ENCODE measurements at places on chromosomes 6 and 20. TPM values are rescaled to one million over a fixed set of nuclear protein-coding genes. Genes with fewer than 3 reads are reported as not detected.

DNA sequence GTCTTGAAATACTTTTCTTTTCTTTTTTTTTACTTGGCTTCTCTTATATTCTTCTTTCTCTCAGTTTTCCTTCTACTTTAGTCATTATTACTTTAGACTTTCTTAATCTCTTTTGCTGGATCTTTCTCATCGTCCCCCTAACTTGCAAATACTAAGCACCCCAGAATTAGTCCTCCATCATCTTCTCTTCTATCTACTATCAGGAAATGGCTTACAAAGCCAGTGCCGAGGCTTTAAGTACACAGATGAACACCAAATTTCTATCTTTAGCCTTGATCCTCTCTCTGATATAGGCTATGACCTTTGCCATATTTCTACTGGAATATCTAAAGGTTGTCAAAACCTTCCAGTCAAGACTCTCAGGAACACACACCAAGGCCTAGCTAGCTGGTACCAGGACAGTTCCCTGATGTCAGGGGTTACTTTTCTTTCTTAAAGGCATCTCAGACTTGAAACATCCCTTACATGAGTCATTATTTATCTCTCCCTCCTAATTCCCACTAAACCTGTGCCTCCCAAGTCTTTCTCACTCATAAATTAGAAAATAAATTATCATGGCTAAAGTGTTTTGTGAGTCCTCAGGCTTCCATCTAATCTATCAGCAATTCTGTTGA is 278.6 kb upstream of the TCF21 start:
- no peak overlapping the region for H3K4me3 ChIP-seq
- no peaks in the 10 kb centered on the region for H3K36me3 ChIP-seq
- no peak for DNase-seq
- H3K27me3 ChIP-seq: no peaks in the 10 kb centered on the region
- no peak overlapping the region for H3K27ac ChIP-seq

DNA sequence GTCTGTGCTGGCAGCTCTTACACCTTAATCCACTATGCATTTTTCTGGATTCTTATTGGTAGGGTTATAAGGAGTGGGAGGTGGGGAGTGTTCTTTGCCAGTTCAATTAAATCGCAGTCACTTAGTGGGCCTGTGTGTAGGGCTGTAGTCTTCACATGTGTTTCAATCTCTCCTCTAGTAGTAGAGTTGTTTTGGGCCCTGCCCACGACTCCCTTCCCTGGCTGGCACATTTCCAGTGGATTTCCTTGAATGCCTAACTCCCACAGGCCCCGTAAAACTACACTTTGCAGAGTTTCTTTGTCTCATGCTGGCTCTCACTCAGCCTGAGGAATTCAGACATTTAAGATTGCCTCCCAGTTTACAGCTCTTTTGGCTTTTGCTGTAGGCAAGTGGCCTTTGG is 414.0 kb upstream of the OPRM1 start:
- H3K27me3 ChIP-seq: no peaks in the 10 kb centered on the region
- peak overlapping the region; percentile 54 for H3K27ac ChIP-seq
- H3K36me3 ChIP-seq: no peaks in the 10 kb centered on the region
- peaks cover 6% of the 10 kb centered on the region for H3K4me1 ChIP-seq

- H3K4me1 ChIP-seq: no peaks in the 10 kb centered on the region
- no peak overlapping the region for H3K27ac ChIP-seq
- no peak overlapping the region for H3K4me3 ChIP-seq
- H3K27me3 ChIP-seq: peaks cover 5% of the 10 kb centered on the region
Measured at GRCh38 chr6:22838345-22838744, 269.0 kb downstream of the HDGFL1 start.

DNA sequence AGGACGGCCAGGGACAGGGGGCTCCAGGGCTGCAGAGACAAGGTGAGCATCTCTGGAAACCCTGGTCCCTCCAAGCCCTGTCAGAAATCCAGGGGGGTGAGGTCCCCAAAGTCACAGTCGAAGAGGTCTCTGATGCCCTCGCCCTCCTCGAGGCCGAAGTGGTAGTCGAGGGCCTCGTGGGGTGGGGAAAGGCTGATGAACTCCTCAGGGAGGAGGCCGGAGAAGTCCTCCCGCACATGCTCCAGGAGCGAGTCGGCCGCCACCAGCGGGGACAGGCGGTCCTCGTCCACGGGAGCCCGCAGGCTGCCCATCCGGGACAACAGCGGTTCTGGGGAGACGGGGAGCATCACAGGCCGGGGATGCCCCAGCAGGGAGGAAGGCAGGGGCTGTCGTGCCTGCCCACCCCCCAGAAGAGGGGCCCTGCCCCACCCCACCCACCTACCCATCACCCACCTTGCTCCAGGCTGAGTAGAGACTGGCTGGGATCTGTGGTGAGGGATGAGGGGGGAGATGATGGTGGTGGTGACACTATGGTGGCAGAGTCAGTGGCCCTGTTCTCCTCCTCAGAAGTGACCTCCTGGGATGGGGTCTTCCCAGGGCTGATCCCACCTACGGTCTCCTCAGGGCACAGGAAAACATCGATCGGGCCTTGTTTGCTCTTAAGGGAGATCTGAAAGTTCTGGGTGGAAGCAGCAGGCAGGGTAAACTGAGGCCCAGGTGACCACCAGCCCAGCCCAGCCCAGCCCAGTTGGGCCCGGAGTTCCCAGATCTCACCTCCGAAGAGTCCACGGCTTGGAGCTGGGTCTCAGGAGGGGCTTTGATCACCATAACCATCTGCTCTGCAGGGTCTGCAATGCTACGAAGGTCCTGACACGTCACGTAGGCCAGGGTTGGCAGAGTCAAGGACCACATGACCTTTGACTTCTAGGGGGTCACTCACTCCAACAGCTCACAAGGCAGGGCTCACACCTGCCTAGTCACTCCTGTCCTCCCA is 2.7 kb upstream of the NECAB3 start:
- H3K27me3 ChIP-seq: no peaks in the 10 kb centered on the region
- H3K36me3 ChIP-seq: peaks cover 27% of the 10 kb centered on the region
- no peak for DNase-seq
- H3K27ac ChIP-seq: no peak overlapping the region

GRCh38 chr6:49299279-49299678 is 163.8 kb downstream of the MMUT start:
- no peak for DNase-seq
- H3K4me1 ChIP-seq: peaks cover 10% of the 10 kb centered on the region

DNA sequence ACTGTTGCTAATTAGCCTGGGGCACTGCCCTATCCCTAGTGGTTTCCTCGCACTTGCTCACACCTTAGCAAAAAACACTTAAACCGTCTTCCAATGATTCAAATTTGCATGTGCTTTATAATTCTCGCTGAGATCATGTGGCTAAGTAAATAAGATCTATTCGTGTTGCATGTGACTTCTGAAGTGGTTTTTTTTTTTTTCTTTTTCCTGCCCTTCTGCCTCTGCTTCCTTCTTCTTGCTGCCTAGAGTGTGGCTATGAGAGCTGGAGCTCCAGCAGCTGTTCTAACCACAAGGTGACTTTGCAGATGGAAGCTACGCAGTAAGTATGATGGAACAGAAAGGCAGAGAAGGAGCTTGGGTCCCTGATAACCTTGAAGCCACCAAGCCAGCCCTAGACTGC is 36.5 kb downstream of the SULF2 start:
- H3K4me1 ChIP-seq: peaks cover 12% of the 10 kb centered on the region
- H3K27me3 ChIP-seq: no peaks in the 10 kb centered on the region
- no peak overlapping the region for H3K27ac ChIP-seq
- no peaks in the 10 kb centered on the region for H3K36me3 ChIP-seq
- DNase-seq: no peak
- H3K4me3 ChIP-seq: no peak overlapping the region

GRCh38 chr20:44039741-44040140 is 125.1 kb downstream of the TOX2 start:
- DNase-seq: no peak
- peaks cover 2% of the 10 kb centered on the region for H3K27me3 ChIP-seq
- H3K36me3 ChIP-seq: no peaks in the 10 kb centered on the region
- H3K4me3 ChIP-seq: no peak overlapping the region
- 0 out of 2 replicates have a peak, but pooled peaks cover 2% of the 10 kb centered on the region for H3K4me1 ChIP-seq

DNA sequence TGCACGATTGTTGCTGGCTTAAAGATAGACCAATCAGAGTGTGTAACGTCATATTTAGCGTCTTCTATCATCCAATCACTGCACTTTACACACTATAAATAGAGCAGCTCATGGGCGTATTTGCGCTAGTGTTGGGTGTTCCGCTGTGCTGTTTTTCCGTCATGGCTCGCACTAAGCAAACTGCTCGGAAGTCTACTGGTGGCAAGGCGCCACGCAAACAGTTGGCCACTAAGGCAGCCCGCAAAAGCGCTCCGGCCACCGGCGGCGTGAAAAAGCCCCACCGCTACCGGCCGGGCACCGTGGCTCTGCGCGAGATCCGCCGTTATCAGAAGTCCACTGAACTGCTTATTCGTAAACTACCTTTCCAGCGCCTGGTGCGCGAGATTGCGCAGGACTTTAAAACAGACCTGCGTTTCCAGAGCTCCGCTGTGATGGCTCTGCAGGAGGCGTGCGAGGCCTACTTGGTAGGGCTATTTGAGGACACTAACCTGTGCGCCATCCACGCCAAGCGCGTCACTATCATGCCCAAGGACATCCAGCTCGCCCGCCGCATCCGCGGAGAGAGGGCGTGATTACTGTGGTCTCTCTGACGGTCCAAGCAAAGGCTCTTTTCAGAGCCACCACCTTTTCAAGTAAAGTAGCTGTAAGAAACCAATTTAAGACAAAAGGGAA is 57.9 kb downstream of the TRIM38 start:
- H3K4me3 ChIP-seq: peak overlapping the region; percentile 97
- DNase-seq: peak; percentile 59
- peaks cover 59% of the 10 kb centered on the region for H3K4me1 ChIP-seq

Gene NR2E1
- not detected for total RNA-seq

Gene SEMG1
- 2.9 TPM for total RNA-seq

Gene XRN2
- 101 TPM for total RNA-seq
